Activated T-cell treated with anti-CD3 and anti-CD28 coated beads, Interleukin-2, amount 50 U/mL, for 4 hours (primary cell): ENCODE measurements at places on chromosomes 3 and 15. TPM values are rescaled to one million over a fixed set of nuclear protein-coding genes. Genes with fewer than 3 reads are reported as not detected.

The GMNC gene
- total RNA-seq, result not detected

The CX3CR1 gene
- 0.32 TPM for total RNA-seq

The CCPG1 gene
- 7.1 TPM for total RNA-seq

DNA sequence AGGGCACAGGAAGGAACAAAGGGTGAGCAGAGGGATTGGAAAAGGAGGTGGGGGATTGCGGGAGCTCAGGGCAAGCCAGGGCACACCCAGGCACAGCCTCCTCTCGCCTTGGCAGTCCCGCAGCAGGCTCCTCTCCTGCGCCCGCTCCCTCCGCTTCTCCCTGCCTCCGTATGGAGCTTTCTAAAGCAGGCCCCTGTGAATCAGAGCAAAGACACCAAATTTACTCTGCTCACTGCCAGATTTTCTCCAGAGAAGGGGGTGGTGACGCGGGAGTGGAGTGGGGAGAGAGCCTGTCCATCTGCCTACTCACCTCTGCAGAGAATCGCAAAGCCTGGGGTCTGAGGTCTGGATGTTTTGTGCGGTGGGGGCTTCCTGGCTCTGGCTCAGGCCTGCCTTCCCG is 20.0 kb downstream of the ATP2B2 start:
- DNase-seq, result no peak

DNA sequence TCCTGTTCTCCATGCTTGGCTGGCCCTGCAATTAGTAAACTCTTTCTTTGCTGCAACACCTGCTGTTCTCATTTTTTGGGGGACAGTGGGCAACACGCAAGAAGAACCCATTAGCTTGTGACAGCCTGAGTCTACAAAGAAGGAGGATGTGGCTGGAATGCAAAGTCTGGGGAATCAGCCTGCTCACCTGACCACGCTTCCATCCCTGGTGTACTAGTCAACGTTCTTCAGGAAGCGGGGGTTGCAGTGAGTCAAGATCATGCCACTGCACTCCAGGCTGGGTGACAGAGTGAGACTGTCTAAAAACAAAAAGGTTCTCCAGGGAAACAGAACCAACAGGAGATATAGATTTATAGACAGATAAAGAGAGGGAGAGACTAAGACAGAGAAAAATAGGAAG is 27.7 kb upstream of the KBTBD12 start:
- DNase-seq, result no peak

GRCh38 chr3:194326192-194326967 is 24.7 kb downstream of the CPN2 start:
- DNase-seq, result no peak

GRCh38 chr3:182349051-182349450 is 444.3 kb upstream of the ATP11B start:
- no peak for DNase-seq

DNA sequence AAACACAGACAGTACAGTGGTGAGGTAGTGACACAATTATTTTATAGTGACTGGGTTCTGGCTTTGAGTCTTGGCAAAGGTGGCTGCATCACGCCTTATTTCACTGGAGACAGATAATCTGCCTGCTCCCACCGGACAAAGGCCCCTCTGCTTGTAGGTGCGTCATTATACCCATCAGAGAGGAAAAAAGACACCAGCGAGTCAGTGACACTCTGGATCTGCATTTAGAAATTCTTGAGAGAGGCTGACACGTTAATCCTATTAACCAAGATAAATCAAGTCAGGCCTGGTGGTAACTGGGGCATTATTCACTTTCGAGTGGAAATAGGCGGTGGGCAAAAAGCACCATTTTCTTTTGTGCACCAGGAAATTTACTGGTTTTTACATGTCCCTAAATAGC is 76.2 kb downstream of the NR2F2 start:
- no peak for DNase-seq

- no peak for DNase-seq
Observed at GRCh38 chr3:114794894-114795630, 352.0 kb downstream of the ZBTB20 start.
